ENCODE measurements at places on chromosomes 16 and 17. TPM values are rescaled to one million over a fixed set of nuclear protein-coding genes. Genes with fewer than 3 reads are reported as not detected.

Gene CHMP6
- total RNA-seq = 17.4 TPM

Gene DPEP3
- total RNA-seq = not detected

Gene PERCC1
- total RNA-seq = not detected

Gene RCVRN
- 0.47 TPM for total RNA-seq

Gene SSTR5
- total RNA-seq = 10.7 TPM

Gene CACNG3
- not detected for total RNA-seq

Gene MILR1
- 5.0 TPM for total RNA-seq

Gene BIRC5
- 1.6 TPM for total RNA-seq

Gene WSCD1
- total RNA-seq = 10.1 TPM

Gene TSPOAP1
- total RNA-seq = 9.0 TPM

Gene ZNF750
- not detected for total RNA-seq

Gene NPIPA3
- 3.2 TPM for total RNA-seq

Gene DHX8
- total RNA-seq = 35.2 TPM

Gene GRIN2A
- 6.5 TPM for total RNA-seq

Gene ENPP7
- not detected for total RNA-seq

Gene LRRC75A
- 0.91 TPM for total RNA-seq

Gene NPIPA8
- total RNA-seq = 0.68 TPM

Gene SNX20
- 2.0 TPM for total RNA-seq

All from left cardiac atrium (tissue), 4 donors.